Stimulated activated CD8-positive, alpha-beta memory T cell treated with anti-CD3 and anti-CD28 coated beads, Interleukin-15, amount 100 ng/mL, for 4 hours (primary cell): ENCODE measurements at places on chromosomes 3 and 15.

GRCh38 chr3:177041730-177042551 lies 155.3 kb downstream of the TBL1XR1 start:
- DNase-seq = no peak

- DNase-seq = no peak
These were observed 28.6 kb downstream of the WNT7A start for GRCh38 chr3:13851091-13851849.

DNA sequence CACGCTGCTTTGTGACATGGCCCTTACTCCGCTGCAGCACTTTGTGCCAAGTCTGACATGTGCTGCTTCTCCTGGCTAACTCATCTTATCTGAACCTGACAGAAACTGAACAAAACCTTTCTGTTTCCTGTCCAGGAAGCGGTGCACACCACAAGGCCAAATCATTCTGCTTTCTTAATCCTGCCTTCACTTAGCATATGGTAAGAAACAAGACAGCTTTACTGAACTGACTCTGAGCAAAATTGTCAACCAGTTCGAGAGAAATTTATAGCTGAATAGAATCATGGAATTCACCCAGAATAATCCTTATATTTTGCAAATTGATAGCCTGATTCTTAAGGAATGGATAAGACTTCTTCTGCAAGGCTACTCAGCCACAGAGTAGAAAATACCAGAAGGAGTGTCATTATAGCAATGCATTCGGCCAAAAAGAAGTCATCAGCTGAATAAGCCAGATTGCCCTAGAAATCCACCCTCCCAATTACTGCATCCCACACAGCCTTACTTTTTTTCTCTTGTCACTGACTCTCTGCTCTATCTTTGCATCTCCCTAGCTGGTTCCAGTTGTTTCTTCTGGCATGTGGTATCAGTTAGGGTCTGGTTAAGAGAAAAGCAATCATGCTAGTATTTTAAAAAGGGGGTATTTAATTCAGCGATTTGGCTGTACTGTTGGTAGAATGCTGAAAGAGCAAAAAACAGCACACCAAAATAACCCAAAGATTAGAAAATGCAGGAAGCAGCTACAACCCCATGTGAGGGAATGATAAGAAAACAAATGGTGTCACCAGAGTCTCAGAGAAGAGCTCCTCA lies 41.6 kb upstream of the STRIT1 start:
- no peak for DNase-seq

DNA sequence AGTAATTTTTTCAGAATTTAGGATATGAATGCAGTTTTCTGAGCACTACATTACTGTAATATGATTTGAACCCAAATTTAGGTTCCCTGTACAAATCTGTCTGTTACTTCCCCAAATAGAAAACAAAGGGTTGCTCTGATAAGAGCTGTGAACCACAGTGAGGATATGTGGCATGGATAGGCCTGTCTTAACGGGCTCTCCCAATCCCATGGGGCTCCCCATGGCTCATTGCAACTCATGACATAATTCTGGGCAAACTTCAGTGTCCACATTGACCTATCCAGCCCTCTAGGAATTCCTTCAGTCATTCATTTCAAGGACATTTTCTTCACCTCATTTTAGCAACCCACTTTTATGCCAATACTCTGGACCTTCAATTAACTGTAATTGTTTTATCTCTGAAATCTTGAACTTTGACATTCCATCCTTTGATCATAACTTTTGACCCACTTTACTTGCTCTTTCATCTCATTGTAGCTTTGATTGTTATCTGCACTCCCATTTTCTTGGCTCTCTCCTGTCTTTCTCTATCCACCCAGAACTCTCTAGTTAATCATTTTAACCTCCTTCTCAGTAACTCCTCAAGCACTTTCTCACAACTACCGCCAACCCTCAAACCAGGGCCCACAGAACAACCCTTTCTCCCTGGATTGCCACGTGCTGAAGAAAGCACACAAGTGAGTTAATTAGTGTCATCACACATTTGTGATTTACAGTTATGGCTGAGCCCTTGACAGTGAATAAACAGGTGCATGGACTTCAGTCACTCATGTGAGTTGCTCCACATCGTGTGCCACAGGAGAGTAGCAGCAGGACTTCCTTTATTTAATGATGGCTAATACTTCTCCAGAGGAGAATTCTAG lies 94.9 kb upstream of the AADACL2 start:
- DNase-seq = no peak

GRCh38 chr3:3631114-3631513 lies 168.1 kb upstream of the LRRN1 start:
- DNase-seq = no peak

DNA sequence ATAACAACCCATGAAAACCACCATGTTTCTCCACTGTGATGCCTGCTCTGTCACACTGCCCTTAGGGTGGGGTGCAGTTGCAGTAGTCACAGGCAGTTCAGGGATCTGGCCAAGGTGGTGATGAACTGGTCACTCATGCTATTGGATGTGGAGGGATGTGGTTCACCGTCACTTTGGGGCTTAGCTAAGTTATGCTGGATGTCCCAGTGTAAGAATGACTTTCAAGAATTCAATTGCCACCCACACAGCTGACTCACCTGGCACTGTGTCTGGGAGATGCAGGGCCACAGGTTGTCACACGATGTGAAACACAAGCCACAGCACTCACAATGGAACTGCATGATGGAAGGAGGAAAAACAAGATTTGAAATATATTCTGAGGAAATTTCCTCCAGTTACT lies 146.1 kb upstream of the CTNNB1 start:
- no peak for DNase-seq
